ENCODE measurements at places on chromosomes 1 and 21.

GRCh38 chr1:99571092-99571734 is 74.7 kb upstream of the PALMD start:
- DNase-seq, result no peak

- no peak for DNase-seq
Observed at GRCh38 chr1:204262506-204263253, 48.9 kb upstream of the GOLT1A start.

GRCh38 chr1:151574575-151575529 is 34.7 kb downstream of the TUFT1 start:
- peak; percentile 96 for DNase-seq

DNA sequence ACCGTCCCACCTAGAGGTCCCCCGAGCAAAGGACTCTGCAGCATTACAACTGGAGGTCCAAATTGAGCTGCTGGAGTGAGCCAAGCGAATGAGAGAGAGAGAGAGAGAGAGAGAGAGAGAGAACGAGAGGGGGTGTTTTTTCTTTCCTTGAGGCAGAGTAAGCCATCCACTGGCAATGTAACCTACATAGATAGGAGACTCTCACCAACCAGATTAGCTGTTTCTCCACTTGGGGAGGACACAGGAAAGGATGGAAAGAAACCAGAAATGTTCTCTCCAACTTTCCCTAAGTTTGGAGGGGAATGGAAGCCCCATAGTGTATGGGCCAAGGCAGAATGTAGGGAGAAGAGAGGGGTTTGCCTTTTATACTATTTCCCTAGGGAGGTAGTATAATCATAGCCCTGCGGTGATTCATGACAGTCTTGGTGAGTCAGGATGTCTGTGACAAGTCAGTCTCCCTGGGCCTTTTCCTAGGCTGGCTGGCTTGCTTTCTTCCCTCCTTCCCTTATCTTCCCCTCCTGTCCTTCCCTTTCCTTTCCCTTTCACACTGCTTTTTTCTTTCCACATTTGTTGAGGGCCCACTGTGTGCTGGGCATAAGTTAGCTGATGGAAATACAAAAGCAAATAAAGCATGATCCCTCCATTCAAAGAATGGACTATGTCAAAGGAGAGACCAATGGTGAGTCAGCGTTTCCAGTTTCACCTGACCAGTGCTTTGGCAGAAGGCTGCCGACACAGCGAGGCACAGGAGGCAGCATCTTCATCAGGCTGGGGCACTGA is 7.1 kb downstream of the FNDC7 start:
- DNase-seq, result peak; percentile 87

- DNase-seq, result peak; percentile 95
Observed at GRCh38 chr1:46394108-46394871, at the start of gene FAAH. Gene FAAH (plus strand): TSS chr1:46394317. CDS start chr1:46394349, 32 bp downstream.

Measured in osteoblast (primary cell).